Right ventricle myocardium inferior (tissue), 1 donor: ENCODE measurements at places on chromosomes 16 and 17.

- DNase-seq = peak; percentile 15
Measured at GRCh38 chr17:58304750-58305486, 23.7 kb downstream of the TSPOAP1 start.

DNA sequence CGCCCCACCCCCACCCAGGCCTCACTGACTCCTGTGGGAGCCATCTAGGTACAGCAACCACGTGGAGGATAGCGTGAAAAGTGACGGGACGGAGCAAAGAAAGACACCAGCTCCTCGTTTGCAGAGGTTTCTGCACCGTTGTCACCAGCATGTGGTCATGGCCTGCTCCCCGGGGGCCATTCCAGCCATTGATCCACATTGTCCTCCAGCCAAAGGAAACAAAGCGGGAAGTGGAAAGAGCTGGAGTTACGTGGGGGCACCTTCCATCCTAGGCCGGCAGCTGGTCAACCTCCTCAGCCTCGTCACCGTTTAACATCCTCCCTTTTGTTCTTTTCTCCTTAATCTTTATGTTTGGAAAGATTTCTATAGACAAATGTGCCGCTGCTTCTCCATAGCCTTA lies 153.7 kb downstream of the RPTOR start:
- DNase-seq = no peak

DNA sequence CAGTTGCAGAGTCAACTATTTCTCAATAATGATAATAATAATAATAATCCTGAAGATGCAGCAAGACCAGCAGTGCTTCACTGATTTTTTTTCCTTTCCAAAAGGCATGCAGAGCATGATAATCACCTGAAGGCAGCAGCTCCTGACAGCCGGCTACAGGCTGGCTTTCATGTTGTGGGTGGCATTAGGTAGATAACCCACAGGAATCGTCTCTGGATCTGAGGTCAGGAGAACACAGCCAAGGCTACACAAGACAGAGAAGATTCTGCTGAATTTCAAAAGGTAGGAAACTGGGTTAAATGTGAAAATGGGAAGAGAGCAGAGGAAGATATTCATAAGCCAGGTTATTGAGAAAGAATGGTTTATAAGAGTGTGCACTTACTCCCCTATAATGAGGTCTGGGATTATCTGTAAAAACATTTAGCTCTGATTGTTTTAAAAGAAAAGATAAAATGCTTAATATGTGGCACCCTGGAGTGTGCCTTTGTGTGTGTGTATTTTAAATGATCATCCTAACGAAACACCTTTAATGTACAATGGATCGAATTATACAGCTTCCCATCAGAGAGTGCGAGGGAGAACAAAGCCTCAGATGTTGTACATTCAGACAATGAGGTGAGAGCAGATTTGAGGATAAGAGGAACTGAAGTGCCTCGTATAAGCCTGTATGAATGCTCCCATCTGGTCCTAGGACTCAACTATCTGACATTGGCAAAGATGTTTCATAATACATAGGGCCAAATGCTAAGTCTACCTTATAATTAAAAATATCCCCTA lies 273.1 kb downstream of the PHKB start:
- no peak for DNase-seq

GRCh38 chr16:50368410-50369132 lies at the start of gene BRD7:
Gene BRD7, minus strand, starts transcription at chr16:50368988. Its CDS starts 214 bp downstream, at chr16:50368774.
- DNase-seq = peak; percentile 84

GRCh38 chr16:78761427-78761826 lies 662.0 kb downstream of the WWOX start:
- DNase-seq = no peak

- no peak for DNase-seq
Measured at GRCh38 chr17:57562184-57562698, 182.9 kb downstream of the CCDC182 start.

DNA sequence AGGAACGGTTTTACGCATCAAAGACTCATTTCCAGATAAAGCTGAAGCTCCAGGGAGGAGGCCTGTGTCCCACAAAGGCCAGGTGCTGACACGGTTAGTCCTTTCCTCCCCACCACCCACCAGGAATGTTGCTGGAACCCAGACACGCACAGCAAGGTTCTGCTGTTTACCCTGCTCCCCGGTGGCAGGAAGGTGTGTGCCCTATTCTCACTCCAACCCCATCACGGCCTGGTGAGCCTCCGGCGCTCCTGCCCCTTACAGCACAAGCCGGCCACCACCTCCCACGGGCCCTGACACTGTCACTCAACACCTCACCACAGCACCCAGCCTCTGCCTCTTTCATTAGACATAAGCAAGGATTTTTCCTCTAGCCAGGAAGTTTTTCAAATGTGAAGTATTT lies 47.8 kb downstream of the ANKRD11 start:
- peak; percentile 71 for DNase-seq

DNA sequence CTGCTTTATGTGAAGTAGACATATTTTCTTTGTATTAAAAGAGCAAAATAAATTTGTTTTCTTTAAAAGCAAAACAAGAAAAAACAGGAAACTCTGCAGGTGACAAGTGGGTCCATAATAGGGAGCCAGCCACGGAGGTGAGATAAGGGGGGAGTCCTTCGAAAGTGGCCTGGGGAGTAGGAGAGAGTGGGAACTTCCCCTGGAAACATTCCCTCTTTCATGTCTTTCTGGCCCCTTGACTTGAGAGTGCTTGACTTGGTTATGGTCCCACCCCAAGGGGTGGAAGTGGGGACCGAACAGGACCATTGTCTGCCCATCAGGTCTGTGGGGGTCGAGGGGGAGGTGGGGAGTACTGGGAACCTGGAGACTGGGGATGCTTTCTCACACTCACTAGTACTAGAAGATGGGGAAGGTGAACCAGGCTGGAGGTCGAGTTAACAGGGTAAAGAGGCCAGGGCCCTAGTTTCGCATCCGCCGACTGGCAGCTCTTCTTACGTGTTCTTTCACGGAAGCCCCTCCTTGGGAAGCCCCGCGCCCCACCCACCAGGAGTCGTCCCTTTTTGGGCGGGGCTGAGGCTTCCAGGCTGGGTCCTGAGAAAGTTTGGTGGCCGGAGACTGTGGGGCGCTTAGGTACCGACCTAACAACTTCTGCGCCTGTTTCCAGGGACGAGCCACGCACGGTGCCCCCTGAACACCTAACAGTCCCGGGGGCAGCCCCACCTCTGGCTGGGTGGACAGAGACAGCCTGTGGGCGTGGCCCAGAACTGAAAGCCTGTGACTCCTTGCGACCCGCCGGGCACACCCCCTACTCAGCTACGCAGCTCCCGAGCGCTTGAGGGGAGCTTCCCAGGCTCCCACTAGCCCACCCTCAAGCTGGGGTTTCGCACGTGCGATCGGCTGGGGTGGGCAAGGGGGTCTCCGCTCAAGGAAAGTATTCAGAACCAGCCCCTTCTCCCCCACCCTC lies 790 bp downstream of the TRADD start:
- peak; percentile 81 for DNase-seq

DNA sequence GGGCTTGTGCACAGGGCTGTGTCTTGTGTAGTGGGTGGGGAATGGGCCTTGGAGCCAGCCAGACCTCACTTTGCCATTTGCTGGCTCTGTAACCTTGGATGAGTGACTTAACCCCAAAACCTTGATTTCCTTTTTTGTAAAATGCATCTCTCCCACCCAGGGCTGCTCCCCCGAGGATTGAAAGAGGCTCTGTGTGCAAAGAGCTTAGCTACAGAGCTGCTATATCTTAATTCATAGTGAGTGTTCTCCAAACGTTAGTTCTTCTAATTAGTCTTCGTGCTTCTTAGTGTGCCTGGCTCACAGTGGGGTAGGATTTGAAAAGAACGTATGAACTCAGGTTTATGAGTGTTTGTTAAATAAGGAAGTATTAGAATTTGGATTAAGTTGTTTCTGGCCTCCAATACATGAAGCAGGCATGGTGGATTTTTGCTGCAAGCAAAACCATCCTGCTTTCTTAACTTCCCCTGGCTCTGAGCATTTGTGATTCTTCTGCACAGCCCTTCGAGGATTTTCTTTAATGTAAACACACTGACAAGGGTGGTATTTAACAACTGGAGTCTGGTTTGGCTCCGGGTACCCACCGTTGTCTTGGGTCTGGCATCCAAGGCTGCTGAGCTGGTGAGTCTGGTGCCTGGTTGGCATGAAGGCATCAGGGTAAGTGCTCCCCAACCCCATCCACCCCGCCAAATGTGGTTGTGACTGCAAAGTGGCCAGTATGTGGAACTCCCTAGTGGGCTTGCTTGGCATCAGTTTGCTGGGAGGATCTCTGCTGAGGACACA lies 29.7 kb downstream of the KSR1 start:
- no peak for DNase-seq

DNA sequence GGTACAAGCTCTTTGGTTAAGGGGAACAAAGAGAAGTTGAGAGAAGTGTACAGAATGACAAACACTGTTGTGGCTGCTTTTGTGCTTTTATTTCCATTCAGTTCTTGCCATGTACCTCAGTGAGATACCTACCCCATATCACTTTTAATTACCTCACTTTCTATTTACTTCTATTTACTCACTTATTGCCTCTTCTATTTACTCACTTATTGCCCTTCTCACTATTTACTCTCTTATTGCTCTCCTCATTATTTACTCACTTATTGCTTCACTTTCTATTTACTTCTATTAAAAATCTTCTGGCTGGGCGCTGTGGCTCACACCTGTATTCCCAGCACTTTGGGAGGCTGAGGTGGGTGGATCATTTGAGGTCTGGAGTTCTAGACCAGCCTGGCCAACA lies 41.9 kb downstream of the MBTD1 start:
- no peak for DNase-seq

DNA sequence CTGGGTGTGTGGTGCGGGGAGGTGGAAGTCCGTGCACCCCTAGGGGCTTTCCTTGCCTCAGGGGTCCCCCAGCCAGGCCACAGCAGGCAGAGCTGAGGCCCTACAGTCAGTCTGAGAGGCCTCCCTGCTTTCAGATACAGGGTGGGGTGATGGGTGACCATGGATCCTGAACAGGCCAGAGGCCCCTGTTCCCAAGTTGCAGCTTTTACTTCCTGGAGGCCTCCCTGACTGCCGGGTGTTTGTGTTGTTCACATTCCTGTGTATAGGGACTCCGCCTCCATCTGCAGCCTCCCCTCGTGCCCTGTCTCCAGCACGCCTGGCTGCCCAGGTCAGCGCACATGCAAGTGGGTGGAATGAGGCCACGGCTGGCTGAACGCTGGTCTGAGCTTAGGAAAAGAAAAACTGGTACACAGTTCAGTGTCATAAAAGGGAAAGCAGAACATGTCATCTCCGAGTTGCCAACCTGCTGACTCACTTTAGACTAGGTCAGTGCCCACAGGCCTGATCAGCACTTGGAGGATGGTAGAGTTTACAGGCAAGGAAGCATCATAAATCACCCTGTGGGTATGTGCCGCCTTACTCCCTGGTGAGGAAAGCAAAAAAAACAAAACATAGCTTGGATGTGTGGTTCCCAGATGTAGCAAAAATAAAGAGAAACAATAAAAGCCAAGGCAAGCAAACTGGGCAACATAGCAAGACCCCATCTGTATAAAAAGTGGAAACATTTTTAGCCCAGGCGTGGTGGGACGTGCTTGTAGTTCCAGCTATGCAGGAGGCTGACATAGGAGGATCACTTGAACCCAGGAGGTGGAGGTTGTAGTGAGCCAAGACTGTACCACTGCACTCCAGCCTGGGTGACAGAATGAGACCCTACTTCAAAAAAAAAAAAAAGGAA lies 6.2 kb upstream of the SLC7A6 start:
- DNase-seq = no peak

- no peak for DNase-seq
Measured at GRCh38 chr17:40481106-40481505, 20.3 kb downstream of the TNS4 start.

- no peak for DNase-seq
Measured at GRCh38 chr17:8176998-8177731, 985 bp upstream of the TMEM107 start.

DNA sequence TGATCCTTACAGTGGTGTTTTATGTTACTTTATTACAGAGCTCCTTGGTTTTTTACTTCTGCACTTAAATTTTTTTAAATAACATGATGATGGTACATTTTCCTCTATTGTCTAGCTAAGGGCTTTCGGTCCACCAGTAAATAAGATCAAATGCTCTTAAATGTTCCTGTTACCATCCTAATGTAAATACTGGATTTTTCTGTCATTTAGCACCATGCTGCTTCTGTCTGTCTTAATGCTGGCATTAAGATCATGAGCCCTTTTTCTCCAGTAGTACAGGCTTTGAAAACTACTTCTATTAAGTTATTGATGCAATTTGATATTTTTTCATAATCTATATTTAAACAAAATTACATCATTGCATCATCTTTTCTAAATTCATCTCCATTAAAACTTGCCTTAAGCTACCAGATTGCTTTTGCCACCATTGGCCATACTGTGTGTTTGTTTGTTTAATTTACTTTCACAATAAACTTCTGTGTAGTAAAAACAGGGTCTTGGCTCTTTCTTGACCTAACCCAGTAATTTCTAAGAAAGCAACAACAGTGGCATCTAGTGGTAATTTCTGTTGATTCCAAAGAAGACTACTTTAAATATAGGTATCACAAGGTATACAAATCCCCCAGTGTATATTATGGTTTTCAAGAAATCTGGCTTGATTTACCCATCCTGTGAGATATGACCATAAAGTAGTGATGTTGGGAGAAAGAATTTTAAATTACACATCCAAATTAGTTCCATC lies 9.0 kb upstream of the PHAF1 start:
- DNase-seq = no peak

DNA sequence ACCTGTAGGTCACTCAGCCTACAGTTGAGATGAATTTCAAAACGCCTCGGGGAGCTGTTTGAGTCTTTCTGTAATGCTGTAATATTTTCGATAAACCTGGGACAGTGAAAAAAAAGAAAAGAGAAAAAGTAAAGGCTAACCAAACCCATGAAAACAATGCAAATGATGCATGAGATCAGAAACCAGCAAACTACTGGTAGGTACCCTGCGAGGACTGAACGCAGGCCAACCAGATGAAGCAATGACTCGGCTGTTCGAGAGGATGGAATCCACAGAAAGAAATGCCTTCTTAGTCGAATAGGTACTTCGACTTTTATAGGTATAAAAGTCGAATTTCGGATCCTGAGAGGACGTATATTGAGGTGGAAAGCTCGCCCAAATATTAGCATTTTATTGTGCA lies 509 bp upstream of the ATAD5 start:
- no peak for DNase-seq

- DNase-seq = no peak
Measured at GRCh38 chr17:57482657-57483056, 226.3 kb downstream of the MSI2 start.

- DNase-seq = peak; percentile 11
Measured at GRCh38 chr17:50095626-50096037, 481 bp downstream of the PDK2 start.

GRCh38 chr17:17348872-17349723 lies 45.9 kb downstream of the NT5M start:
- no peak for DNase-seq

GRCh38 chr17:37744961-37745800 lies at the start of gene HNF1B:
Gene HNF1B, minus strand, starts transcription at chr17:37745059. Its CDS starts 175 bp downstream, at chr17:37744884.
- DNase-seq = no peak

GRCh38 chr17:65455154-65455971 lies 106.1 kb downstream of the AXIN2 start:
- DNase-seq = no peak

- no peak for DNase-seq
Measured at GRCh38 chr17:60825351-60825750, 147.7 kb downstream of the BCAS3 start.
